ENCODE measurements at places on chromosomes 3 and 15.

GRCh38 chr15:87563869-87564268 lies 692.7 kb downstream of the NTRK3 start:
- no peak for DNase-seq

DNA sequence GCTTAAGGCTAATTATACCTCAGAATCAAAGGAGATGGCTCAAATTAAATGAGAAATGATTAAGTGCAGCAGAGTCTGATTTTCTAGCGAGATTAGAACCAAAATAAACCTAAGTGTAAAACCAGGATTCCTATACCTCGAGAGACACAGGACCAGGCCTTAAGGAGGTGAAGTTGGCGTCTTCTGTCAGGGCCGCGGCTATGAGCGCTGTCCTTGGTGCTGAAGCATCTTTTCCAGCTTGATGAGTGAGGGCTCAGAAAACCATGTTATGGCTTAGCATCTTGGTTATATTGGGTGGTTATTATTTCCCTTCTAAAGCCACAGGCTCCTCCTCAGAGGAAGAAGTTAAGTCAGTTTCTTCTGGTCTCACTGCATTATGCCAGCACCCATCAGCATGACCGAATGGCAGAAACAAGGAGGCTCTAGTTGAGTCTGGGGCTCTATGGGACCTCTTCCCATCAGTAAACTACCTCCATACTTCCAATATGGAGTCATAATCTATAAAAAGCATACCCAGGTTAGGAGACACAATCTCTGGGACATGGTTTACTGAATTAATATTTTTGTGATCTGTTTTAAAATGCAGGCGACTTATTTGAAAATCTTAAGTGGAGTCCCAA lies 120.1 kb upstream of the NMNAT3 start:
- DNase-seq = peak; percentile 7

- no peak for DNase-seq
Observed at GRCh38 chr15:100156201-100156600, 185.6 kb downstream of the ADAMTS17 start.

GRCh38 chr15:74954515-74954914 lies 2.1 kb downstream of the RPP25 start:
- DNase-seq = peak; percentile 40

GRCh38 chr3:197028728-197029510 lies 698 bp downstream of the MELTF start:
- DNase-seq = no peak

DNA sequence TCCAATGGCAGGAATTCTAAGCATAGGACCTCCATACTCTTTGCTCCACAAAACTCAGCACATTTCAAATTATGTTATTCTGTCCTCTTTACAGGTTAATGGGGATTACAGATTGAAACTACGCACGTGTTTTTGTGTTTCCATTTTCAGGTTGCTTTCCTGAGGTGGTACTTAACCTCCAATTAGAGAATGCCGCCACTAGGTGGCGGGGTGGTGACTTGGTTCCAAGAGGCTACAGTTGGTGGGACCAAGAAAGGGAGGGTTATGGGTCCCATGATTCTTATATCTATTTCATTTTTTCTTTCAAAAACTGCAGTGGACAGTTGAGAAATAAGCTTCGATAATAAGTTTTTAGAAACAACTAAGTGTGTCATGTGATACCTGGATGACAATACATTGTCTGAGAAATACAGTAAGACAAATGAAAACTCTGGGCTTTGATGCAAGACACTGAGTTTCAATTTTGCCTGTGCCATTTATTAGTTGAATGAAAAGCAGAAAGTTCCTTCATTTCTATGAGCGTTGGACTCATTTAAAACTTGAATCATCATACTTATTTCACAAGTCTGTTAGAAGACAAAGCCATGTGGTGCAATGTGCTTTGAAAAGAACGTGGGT lies 539.0 kb downstream of the FGF12 start:
- DNase-seq = peak; percentile 22

DNA sequence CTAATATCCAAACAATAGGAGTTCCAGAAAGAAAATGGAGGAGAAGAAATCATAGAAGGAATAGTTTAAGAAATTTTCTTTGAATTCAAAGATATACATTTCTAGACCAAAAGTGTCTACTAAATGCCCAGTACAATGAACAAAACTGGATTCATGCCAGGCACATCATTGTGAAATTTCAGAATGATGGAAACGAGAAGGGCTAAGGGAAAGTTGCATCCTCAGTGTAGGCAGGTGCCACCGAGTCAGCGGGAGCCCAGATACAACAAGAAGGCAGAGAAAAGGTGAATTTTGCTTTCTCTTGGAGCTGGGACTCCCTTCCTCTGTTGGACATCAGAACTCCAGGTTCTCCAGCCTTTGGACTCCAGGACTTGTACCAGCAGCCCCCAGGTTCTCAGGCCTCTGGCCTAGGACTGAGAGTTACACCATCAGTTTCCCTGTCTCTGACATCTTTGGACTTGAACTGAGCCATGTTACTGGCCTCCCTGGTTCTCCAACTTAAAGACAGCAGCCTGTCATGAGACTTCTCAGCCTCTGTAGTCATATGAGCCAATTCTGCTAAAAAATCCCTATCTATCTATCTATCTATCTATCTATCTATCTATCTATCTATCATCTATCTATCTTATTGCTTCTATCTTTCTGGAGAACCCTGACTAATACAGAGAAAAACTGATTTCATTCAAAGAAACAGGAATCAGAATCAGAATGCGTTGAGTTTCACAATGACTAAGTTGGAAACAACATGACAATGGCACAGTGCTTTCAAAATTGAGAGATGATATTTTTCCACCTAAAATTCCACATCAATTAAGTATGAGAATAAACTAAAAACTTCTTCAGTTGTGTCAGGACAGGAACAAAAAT lies 207.7 kb downstream of the FAM43A start:
- DNase-seq = no peak

- no peak for DNase-seq
Observed at GRCh38 chr3:11072631-11073030, 80.1 kb downstream of the SLC6A1 start.

- no peak for DNase-seq
Observed at GRCh38 chr3:179224584-179224983, 26.3 kb downstream of the KCNMB3 start.

DNA sequence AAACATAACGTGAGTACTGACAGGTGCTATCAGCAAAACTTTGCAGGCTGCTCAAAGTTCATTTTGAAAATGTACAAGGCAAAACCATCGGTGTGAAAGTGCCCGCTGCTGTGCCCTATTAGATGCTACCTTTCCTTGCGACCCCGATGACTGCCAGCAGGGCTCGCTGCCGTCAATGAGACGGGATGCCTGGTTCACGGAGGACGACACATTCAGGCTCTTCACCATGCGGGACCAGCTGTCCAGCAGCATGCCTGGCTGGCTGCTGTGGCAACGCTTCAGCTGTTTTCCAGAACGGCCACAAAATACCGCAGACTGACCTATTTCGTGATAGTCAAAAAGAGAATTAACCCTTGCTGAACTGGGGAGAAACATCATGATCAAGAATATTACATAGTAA lies 92.7 kb upstream of the OCA2 start:
- peak; percentile 4 for DNase-seq

- DNase-seq = no peak
Observed at GRCh38 chr3:126355777-126356372, 1.3 kb downstream of the KLF15 start.

GRCh38 chr3:149247008-149247710 lies 25.5 kb upstream of the CP start:
- peak; percentile 46 for DNase-seq

GRCh38 chr3:149472030-149472797 lies 2.3 kb upstream of the TM4SF4 start:
- peak; percentile 51 for DNase-seq

- DNase-seq = peak; percentile 48
Observed at GRCh38 chr3:4350789-4351163, 47.6 kb downstream of the SETMAR start.

DNA sequence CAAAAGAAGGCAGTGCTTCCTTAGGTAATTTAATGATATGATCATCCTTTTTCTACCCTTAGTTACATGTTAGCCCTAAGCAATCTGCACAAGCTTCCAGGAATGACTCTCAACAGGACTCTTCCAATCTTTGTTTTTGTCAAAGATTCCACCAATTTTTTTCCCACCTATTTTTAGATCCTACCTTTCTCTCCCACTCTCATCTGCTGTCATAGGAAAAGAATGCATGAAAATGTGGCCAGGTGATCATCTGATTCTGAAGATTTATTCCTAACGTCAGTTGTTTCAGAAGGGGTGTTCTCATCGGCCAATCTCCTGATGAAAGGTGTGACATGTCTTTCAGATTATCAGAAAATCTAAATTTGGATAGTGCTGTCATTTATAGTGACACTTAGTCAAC lies 7.2 kb downstream of the CCDC54 start:
- no peak for DNase-seq

- no peak for DNase-seq
Observed at GRCh38 chr3:177960014-177960413, 576.2 kb upstream of the KCNMB2 start.

Data from fibroblast of skin of right quadriceps (primary cell).